SIG-M5 (cell line): ENCODE measurements at places on chromosomes 4 and X.

GRCh38 chrX:19040373-19040772 lies 56.5 kb upstream of the PHKA2 start:
- DNase-seq: no peak

GRCh38 chr4:151766691-151767090 lies 5.9 kb upstream of the GATB start:
- no peak for DNase-seq

- no peak for DNase-seq
These were observed 6.1 kb downstream of the SCARB2 start for GRCh38 chr4:76207549-76207948.

- DNase-seq: no peak
These were observed 23.2 kb upstream of the RASL11B start for GRCh38 chr4:52838729-52839586.

GRCh38 chr4:92257931-92258857 lies 45.6 kb upstream of the GRID2 start:
- DNase-seq: no peak

DNA sequence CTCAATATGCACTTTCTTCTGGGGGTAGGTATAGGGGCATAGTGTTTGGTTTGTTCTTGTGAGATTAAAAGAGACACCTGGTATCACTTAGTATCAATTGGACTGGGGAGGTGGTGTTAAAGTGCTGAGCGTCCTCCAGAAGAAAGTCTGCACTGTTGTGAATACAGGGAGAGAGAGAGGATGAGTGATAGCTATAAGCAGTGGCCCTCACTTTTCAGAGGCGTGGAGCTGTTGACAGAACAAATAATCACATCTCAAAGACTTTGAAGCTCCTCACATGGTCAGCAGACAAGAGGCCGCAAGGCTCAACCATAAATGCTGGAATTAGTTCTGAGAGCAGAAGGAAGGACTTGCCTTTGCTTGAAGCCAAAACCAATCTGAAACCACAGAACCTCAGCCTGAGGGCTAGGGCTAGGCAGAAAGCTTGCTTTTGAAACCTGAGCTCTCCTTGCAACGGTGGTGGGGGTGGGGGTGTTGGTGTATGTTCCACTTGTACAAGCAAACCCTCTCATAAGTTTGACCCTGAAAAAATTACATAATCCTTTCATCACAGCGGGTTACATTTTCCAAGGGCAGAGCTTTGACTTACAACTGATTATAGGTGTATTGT lies 123.2 kb upstream of the SCML1 start:
- DNase-seq: no peak

DNA sequence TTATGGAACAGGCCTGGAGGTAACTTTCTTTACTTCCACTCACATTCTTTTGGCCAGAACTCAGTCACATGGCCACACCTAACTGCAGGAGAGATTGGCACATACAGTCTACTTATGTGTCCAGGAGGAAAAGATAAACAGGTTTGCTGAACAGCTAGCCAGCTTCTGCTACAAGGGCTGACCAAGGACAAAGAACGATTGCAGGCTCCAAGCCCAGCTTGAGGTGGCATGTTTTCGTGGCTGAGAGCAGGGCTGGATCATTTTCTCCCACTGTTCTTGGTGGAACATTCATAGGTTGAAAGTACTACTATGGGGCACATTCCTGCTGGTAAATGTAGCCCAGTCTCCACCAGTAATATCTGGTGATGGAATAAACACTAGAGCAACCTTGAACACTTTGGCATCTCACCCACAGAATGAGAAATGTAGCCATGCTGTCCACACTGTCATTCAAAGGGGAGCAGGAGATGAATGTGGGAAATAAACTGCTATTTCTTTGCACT lies 28.2 kb downstream of the NHS start:
- no peak for DNase-seq

DNA sequence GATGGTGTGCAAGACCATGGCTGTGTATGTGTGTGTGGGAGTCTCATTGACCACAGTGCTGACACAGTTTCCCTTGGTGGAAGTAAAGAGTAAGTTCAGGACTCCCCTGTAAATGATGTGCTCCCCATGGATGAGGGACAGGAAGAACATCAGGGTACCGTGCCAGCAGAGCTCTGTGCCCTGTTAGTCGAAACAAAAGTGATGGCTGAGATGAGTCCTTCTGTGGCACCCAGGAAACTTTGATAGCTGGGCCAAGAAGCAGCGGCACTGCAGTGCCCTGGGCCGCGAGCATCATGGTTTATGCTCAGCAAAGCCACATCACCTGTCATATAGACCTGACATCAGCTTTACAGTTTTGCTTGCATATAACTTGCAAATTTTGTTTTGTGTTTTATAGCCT lies 61.4 kb upstream of the CLDN34 start:
- no peak for DNase-seq

GRCh38 chrX:16981209-16981608 lies 34.8 kb downstream of the REPS2 start:
- no peak for DNase-seq

- DNase-seq: no peak
These were observed 71.0 kb downstream of the AFF1 start for GRCh38 chr4:87005690-87006425.

- no peak for DNase-seq
These were observed 48.3 kb downstream of the PDK3 start for GRCh38 chrX:24513416-24513815.

GRCh38 chrX:64894454-64895038 lies 81.7 kb downstream of the ZC4H2 start:
- DNase-seq: no peak

- no peak for DNase-seq
These were observed 14.4 kb downstream of the CHIC1 start for GRCh38 chrX:73577361-73577760.

DNA sequence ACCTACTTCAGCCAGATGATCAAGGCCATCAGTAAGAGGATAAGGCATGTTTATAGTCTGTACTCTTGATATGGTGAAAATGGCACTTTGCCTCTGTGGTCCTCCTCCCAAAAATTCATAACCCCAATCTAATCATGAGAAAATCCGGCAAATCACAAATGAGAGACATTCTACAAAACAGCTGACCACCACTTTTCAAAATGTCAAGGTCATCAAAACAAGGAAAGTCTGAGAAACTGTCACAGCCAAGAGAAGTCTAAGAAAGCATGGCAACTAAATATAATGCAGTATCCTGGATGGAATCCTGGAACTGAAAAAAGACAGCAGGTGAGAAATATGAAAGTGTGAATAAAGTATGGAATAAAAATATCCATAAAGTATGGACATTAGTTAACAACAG lies 226.6 kb upstream of the INTU start:
- no peak for DNase-seq

DNA sequence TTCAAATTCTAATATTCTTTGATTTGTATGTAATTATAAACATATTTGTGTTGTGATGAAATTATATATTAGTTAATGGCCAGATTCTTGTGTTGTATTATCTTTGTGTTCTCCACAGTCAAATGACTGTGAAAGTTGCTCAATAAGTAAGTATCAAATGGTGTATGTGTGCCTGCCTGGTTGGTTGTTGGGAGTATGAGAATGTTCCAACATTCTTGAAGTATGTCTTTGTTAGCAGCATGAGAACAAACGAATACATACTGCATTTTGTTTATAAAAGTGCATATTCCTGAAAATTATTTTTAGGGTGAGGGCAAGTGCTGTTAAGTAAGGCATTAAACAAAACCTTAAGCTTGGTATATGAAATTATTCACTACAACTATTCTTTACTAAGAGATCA lies 16.2 kb downstream of the ARHGEF38 start:
- DNase-seq: no peak

GRCh38 chr4:44756559-44756958 lies 30.2 kb upstream of the GNPDA2 start:
- no peak for DNase-seq

- DNase-seq: peak; percentile 76
These were observed 119.2 kb downstream of the IRF2 start for GRCh38 chr4:184355111-184355604.

DNA sequence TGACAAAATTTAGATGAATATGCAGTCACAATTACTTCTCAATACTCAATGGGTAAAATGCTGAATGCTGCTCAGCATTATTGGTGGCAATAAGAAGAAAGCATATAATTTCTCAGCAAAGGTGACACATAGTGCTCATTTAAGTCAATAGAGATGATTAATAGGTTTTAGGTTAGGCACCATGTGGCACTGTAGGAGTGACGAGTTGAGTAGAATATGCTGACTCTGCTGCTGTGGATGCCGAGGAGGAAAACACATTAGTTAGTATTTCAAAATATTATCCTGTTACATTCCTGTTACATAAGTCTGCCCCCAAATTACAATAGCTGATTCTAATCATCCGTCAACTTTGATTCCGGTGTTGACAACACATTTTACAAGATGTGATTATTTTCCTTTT lies 13.7 kb upstream of the CXCL5 start:
- DNase-seq: no peak

DNA sequence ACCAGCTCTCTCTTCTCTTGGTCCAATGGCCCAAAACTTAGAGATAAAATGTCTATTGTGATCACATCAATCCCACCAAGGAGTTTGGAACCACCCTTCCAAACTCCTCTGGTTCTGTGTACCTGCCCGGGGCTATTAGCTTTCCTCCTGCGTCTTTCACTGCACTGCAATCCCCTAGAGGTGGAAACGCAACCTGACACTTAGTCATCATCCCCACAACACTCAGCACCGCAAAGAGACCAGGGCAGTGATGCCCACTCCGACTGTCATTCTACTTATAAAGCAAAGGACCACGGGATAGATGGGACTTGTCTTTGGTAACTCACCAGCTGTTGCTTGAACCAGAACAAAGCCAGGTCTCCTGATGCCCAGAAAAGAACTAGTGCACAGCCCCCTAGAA lies 22.0 kb downstream of the AFAP1 start:
- no peak for DNase-seq

GRCh38 chr4:186473933-186474332 lies 81.4 kb downstream of the MTNR1A start:
- DNase-seq: no peak

GRCh38 chr4:89899152-89899551 lies 4.5 kb downstream of the MMRN1 start:
- no peak for DNase-seq

GRCh38 chr4:175961604-175962003 lies 104.0 kb upstream of the WDR17 start:
- no peak for DNase-seq

DNA sequence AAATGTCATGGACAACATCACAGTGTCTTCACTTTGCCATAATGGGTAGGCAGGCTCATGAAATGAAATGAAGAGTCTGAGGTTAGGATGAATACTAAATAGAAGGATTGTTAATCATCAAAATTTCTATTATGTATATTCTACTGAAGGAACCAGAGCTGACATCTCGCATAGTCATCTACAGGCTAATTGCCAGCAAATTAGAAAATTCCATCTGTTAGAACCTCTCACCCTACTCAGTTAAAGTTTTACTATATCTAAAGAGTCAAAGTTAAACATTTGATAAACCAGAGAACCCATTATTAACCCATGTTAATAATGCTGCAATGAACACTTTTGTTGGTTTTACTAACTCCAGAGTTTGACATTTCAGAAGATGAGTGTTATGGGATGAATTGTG lies 114.6 kb downstream of the ARHGAP6 start:
- no peak for DNase-seq

- DNase-seq: no peak
These were observed 255.6 kb downstream of the DHX15 start for GRCh38 chr4:24328711-24329110.

DNA sequence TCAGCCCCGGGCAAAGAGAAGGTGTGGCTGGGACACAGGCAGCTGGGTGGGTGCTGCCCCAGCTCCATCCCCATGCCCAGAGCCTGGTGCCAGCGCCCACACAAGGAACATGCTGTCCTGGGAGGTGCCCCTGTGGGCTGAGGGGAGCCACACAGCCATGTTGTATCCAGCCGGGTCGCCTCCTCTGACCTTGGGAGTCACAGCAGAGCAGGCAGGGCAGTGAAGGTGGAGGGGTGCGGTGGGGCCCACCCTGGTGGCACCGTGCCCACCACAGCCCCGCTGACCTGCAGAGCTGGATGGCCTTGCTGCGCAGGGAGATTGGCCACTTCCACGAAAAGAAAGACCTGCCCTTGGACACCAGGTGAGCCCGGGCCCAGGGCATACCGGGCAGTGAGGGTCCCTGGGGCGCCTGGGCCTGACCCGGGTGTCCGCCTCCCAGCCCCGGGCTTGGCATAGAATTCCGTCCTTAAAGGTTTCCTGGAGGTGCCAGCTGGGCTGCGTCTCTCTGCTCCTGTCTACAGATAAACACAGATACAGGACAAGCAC lies 18.7 kb upstream of the ADD1 start:
- DNase-seq: no peak

GRCh38 chr4:100366213-100366612 lies 151.6 kb downstream of the EMCN start:
- DNase-seq: no peak

DNA sequence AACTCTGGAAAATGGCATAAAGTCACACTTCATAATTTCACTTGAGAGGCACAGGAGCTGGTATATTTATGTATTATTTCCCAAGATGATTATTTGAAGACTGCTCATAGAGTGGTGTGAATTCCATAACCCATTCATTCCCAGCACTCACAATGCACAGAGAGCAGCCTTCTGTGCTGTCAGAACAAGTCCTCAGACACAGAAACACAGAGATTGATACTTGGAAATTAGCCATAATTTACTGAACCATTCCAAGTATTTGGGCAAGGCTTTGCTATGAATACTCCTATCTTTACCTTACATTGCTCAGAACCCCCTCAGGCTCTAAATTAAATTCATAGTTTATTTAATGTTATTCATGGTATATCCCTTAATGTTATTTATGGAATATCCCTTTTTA lies 53.6 kb downstream of the PABPC4L start:
- no peak for DNase-seq

- no peak for DNase-seq
These were observed 1574.7 kb downstream of the STIM2 start for GRCh38 chr4:28435314-28435713.

DNA sequence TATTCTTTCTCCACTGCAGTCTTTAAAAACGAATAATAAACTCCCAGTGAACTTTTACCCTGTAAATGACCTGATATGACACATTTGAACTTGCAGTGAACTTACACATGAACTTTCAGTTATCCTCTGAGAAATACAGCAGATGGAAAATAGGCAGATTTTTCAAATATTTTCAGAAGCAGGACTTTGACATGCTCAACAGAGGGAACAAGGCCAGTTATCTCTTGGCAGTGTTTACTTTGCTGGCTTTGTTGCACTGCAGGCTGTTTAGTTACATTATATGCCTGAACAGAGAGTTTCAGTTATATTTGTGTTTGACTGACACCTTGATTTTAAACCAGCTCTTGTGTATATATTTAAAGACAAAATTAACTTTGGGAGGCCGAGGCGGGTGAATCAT lies 47.6 kb upstream of the FGG start:
- no peak for DNase-seq

GRCh38 chr4:166625018-166625637 lies 609.2 kb downstream of the SPOCK3 start:
- no peak for DNase-seq

GRCh38 chr4:186190581-186191199 lies 677 bp upstream of the CYP4V2 start:
- no peak for DNase-seq

DNA sequence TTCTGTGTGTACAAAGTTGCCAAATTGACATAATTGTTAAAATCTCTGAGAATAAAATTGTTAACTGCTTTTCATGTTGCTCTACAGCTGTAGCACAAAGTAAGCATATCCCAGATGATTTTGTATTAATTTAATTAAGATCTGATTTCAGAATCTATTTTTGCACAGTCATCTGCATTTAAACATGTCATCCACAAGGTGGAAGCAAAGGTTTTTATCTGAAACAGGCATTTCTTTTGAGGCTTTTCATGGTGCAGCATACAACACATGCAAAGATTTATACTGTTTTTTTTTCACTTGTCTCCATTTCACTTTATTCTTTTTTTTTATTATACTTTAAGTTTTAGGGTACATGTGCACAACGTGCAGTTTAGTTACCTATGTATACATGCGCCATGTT lies 51.2 kb downstream of the GC start:
- DNase-seq: no peak
